ENCODE measurements at places on chromosomes 12 and 14. TPM values are rescaled to one million over a fixed set of nuclear protein-coding genes. Genes with fewer than 3 reads are reported as not detected.

AKAP6 gene
- 2.7 TPM for total RNA-seq

PLEK2 gene
- total RNA-seq: 3.0 TPM

NFATC4 gene
- 48.2 TPM for total RNA-seq

OTOGL gene
- 0.14 TPM for total RNA-seq

CPNE6 gene
- not detected for total RNA-seq

RERG gene
- total RNA-seq: 0.28 TPM

OR6C1 gene
- not detected for total RNA-seq

PLEKHD1 gene
- total RNA-seq: under 0.01 TPM

IL26 gene
- not detected for total RNA-seq

TTC8 gene
- 21.3 TPM for total RNA-seq

FAM222A gene
- total RNA-seq: under 0.01 TPM

NKX2-1 gene
- not detected for total RNA-seq

ADGRD1 gene
- 10.2 TPM for total RNA-seq

SPRYD4 gene
- total RNA-seq: 1.00 TPM

GPR68 gene
- 13.3 TPM for total RNA-seq

PLEKHH1 gene
- total RNA-seq: 0.14 TPM

C12orf60 gene
- 0.74 TPM for total RNA-seq

AHNAK2 gene
- 59.3 TPM for total RNA-seq

All from smooth muscle cell of bladder (primary cell).